ENCODE measurements at places on chromosomes 2 and 18.

DNA sequence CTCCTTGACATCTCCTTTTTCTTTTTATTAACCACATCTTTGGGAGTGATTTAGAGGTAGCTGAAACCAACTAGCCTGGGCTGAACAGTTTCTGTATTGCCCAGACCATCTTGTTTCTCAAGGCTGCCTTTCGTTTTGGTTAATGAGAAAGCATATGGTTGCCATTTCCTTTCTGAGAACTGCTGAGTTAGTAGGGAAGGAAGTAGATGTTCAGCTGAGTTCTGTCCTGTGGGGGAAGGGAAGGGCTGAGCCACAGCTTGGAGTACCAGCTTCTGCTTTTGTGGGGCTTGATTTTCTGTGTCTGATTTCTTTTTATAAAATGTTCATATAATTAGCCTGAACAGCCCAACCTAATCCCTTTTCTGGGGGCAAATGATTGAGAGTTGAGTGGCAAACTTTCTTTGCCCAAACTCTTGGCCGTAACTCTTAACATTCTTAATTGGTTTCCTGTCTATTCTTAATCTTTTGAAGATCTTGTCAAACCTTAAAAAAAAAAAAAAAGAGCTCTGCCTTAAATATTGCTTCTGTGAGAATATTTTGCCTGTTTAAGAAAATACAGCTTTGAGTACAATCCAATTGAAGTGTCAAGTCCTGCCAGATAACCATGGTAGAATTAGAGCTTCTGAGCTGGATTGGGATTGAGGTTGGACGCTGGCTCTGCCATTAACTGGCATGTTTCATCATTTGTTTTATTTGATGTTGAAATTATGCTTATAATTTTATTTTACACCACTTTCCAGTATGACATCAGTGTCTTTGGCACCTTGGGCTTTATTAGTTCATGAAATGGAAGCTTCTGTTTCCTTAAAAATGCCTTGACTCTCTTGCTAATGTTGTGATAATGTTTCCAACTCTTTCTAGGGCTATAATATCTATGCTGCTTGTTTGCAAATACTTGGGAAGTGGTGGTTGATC lies 1.9 kb upstream of the NABP1 start:
- peaks cover 37% of the 10 kb centered on the region for H3K4me1 ChIP-seq
- peak overlapping the region; percentile 100 for H3K4me3 ChIP-seq
- H3K27ac ChIP-seq: peak overlapping the region; percentile 99
- DNase-seq: peak; percentile 79

- no peak overlapping the region for H3K27ac ChIP-seq
- no peaks in the 10 kb centered on the region for H3K36me3 ChIP-seq
- H3K4me1 ChIP-seq: peaks cover 4% of the 10 kb centered on the region
Measured at GRCh38 chr18:3491981-3492555, 42.1 kb downstream of the TGIF1 start.

DNA sequence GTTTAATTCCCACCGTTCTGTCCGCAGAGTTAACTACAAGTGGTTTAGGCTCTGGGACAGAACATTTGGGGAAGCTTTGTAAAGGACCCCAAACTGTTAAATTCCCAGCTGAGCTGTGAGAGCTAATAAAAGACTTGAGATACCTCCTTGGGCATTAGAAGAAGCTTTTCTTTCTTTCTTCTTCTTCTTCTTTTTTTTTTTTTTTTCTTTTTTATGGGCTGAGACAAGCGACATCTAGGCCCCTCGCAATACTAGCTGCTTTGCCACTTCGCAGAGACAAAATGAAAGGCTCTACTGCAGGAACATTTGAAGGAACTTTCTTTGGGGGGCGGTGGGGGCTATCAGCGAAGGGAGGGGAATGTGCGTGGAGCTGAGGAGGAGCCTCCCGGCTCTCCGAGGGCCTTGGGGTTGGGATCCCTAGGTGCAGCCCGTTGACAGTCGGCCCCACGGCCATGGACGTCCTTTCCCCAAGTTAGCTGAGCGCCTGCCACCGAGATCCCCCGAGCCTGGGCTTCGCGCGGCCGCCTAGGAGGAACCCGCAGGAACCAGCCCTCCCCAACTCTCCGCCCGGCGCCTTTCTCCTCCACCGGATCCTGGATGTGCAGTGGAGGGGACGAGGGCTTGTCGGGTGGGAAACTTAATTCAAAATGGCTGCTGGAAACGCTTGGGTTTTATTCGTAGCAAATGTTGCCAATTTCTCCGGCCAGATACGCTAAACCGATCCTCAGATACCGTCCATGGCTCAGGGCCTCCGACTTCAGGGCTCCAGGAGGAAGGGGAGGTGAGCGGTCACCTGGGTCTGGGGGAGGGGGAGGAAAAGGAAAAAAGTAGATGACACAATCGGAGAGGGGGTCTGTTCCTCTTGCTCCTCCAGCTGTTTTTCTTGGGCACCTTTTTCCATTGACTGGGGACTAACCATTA lies 4.2 kb downstream of the MEIS1 start:
- H3K36me3 ChIP-seq: no peaks in the 10 kb centered on the region
- no peak for DNase-seq
- peaks cover 10% of the 10 kb centered on the region for H3K4me1 ChIP-seq
- no peak overlapping the region for H3K27ac ChIP-seq

GRCh38 chr2:46350029-46350689 lies 53.0 kb downstream of the EPAS1 start:
- H3K27me3 ChIP-seq: no peaks in the 10 kb centered on the region
- no peaks in the 10 kb centered on the region for H3K36me3 ChIP-seq
- no peak for DNase-seq
- H3K4me3 ChIP-seq: peak overlapping the region; percentile 75
- H3K27ac ChIP-seq: peak overlapping the region; percentile 93
- peaks cover 60% of the 10 kb centered on the region for H3K4me1 ChIP-seq

GRCh38 chr18:6435731-6436130 lies 21.0 kb upstream of the L3MBTL4 start:
- DNase-seq: no peak
- H3K4me1 ChIP-seq: no peaks in the 10 kb centered on the region
- H3K36me3 ChIP-seq: no peaks in the 10 kb centered on the region
- H3K27ac ChIP-seq: no peak overlapping the region
- H3K27me3 ChIP-seq: no peaks in the 10 kb centered on the region

- no peak for DNase-seq
- H3K4me3 ChIP-seq: no peak overlapping the region
- peaks cover 6% of the 10 kb centered on the region for H3K27me3 ChIP-seq
- no peaks in the 10 kb centered on the region for H3K36me3 ChIP-seq
Measured at GRCh38 chr2:215598376-215598975, 162.6 kb upstream of the FN1 start.

DNA sequence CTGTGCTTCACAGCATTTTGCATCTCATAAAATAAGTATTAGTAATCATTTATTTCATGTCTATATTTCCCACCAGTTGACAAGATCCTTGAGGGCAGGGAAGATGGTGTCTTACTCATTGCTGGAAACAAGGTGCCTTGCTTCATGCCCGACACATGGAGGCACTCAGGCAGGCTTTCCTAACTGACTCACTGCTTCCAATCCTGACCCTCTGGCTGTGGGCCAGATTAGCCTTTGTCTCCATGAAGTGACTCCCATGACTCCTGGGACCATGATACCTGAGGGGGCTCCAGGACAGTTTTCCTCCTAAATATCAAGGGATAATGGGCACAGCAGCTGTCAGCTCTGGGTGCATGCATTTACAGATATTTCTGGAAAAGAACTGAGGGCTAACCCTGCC lies 275.1 kb downstream of the AGPS start:
- H3K4me1 ChIP-seq: peaks cover 12% of the 10 kb centered on the region
- H3K27me3 ChIP-seq: peaks cover 6% of the 10 kb centered on the region
- H3K4me3 ChIP-seq: no peak overlapping the region
- no peaks in the 10 kb centered on the region for H3K36me3 ChIP-seq
- no peak overlapping the region for H3K27ac ChIP-seq
- no peak for DNase-seq

- no peak for DNase-seq
- peaks cover 7% of the 10 kb centered on the region for H3K27me3 ChIP-seq
- no peak overlapping the region for H3K4me3 ChIP-seq
- H3K27ac ChIP-seq: no peak overlapping the region
- H3K36me3 ChIP-seq: no peaks in the 10 kb centered on the region
Measured at GRCh38 chr2:217066510-217067270, 206.8 kb upstream of the TNP1 start.

DNA sequence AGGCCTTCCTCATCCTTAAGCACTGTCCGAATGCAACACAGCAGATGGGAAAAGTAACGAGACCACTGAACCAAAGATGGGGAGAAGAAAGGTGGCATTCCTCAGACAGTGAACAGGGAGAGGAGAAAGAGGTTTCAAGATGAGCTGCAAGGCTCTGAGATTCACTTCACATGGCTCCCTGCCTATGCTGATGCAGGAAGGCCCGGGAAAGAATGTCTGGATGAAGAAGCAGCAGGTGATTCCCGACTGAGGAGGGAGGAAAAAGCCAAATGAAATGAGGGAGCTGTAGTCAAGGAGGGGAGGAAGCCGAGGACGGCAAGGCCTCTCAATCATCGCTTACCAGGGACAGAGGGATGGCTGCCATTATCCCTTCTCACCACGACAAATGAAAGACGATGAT lies 98.5 kb upstream of the BOD1L2 start:
- no peaks in the 10 kb centered on the region for H3K4me1 ChIP-seq
- no peak for DNase-seq
- no peak overlapping the region for H3K4me3 ChIP-seq
- H3K27ac ChIP-seq: no peak overlapping the region
- H3K36me3 ChIP-seq: peaks cover 1% of the 10 kb centered on the region

GRCh38 chr18:67954594-67954993 lies 438.1 kb upstream of the DSEL start:
- no peaks in the 10 kb centered on the region for H3K4me1 ChIP-seq
- H3K27me3 ChIP-seq: no peaks in the 10 kb centered on the region
- no peak for DNase-seq
- H3K27ac ChIP-seq: no peak overlapping the region

DNA sequence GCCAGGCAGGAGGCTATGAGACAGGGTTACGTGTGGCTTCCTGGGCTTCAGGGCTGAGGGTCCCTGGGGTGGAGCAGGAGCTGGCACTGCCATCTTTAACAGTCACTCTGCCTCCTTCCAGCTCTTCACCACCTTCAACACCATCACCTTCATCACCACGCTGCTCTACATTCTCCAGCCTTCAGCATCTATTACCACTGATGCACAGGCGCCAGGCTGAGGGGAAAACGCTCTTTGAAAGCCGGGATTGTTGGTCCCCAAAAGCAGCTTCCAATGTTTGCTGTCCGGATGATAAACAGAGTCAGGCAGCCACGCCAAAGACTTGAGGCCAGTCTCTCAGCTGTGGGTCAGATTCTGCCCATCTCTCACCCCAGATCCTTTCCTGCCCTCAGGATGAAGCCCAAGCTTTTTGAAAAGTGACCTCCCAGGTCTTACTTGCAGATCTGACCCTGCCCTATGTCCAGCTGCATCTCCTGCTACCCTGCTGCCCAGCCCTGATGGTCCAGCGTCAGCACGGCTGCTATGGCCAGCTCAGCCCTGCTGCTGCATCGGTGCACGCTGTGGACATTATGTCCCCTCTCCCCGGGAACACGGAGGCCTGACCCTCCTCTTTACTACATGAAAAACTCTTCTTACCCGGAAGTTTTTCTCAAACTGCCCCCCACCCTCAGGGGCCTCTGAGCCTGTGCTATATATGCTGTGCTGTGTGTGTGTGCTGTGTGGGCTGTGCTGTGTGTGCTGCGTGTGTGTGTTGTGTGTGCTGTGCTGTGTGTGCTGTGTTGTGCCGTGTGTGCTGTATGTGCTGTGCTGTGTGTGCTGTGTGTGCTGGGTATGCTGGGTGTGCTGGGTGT lies 31.2 kb upstream of the MAL start:
- H3K27me3 ChIP-seq: peaks cover 19% of the 10 kb centered on the region
- no peak for DNase-seq
- no peak overlapping the region for H3K4me3 ChIP-seq
- H3K4me1 ChIP-seq: no peaks in the 10 kb centered on the region
- no peaks in the 10 kb centered on the region for H3K36me3 ChIP-seq
- no peak overlapping the region for H3K27ac ChIP-seq

DNA sequence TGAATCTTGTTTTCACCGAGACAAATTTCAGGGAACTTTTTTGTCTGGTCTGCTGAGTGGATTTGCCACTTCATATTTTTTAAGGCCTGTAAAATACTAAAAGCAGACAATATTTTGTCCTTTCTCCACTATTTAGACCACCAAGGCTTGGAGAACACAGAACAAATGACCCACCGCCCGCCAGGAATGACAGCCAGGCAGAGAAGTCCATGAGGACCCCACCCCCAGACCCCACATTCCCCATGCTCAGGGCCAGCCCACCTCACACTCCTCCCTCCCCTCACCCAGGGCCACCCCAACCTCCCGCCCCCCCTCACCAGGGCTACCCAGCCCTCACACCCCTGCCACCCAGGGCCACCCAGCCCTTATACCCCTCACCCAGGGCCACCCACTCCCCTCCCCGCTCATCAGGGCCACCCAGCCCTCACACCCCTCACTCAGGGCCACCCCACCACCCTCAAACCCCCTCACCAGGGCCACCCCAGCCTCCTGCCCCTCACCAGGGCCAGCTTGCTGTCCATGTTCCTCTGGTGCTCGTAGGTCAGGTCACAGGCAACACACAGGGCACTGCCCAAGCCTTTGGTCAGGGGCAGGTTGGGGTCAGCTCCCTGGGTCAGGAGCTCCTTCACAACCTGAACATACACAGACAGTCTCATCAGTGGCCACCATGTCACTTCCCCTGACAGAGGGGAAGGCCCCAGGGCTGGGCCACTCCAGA lies 50.6 kb downstream of the ANKMY1 start:
- DNase-seq: no peak
- no peak overlapping the region for H3K4me3 ChIP-seq
- H3K36me3 ChIP-seq: peaks cover under 1% of the 10 kb centered on the region
- H3K27me3 ChIP-seq: no peaks in the 10 kb centered on the region
- H3K27ac ChIP-seq: no peak overlapping the region
- H3K4me1 ChIP-seq: no peaks in the 10 kb centered on the region

DNA sequence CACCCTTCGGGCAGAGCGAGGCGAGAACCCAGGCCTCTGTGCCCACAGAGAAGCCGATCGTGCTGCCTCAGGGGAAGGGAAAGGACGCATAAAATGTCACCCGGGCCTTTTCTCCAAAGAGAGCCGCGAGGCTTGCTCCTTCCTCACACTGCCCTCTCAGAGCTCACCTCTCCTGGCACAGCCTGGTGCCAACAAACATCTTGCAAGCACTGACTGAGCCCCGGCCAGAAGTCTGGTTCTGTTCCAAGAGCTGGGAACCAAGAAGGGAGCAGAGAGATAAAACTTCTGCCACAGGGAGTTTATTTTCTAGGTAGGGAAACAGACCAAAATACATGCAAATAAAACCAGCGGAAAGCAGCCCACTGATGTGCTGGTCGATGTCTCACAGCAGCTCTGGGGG lies 13.6 kb upstream of the ADI1 start:
- peaks cover 7% of the 10 kb centered on the region for H3K36me3 ChIP-seq
- no peak overlapping the region for H3K27ac ChIP-seq
- no peak for DNase-seq
- H3K4me3 ChIP-seq: no peak overlapping the region

- H3K4me3 ChIP-seq: no peak overlapping the region
- H3K36me3 ChIP-seq: no peaks in the 10 kb centered on the region
- no peak for DNase-seq
- peaks cover 2% of the 10 kb centered on the region for H3K27me3 ChIP-seq
Measured at GRCh38 chr2:67599561-67599960, 202.4 kb downstream of the ETAA1 start.

- no peak overlapping the region for H3K4me3 ChIP-seq
- no peak for DNase-seq
- H3K4me1 ChIP-seq: peaks cover 30% of the 10 kb centered on the region
- H3K27ac ChIP-seq: no peak overlapping the region
- H3K36me3 ChIP-seq: peaks cover 50% of the 10 kb centered on the region
- H3K27me3 ChIP-seq: no peaks in the 10 kb centered on the region
Measured at GRCh38 chr2:85545780-85546240, 6.8 kb downstream of the MAT2A start.

GRCh38 chr18:51009072-51009471 lies 20.9 kb upstream of the SMAD4 start:
- no peaks in the 10 kb centered on the region for H3K4me1 ChIP-seq
- no peaks in the 10 kb centered on the region for H3K27me3 ChIP-seq
- no peak overlapping the region for H3K4me3 ChIP-seq
- no peak for DNase-seq
- no peaks in the 10 kb centered on the region for H3K36me3 ChIP-seq
